Hypothalamus (tissue), 51 donors: ENCODE measurements at places on chromosomes 12 and 14.
A peak's percentile ranks its signal among the peaks of the same experiment; 100 is the strongest.

DNA sequence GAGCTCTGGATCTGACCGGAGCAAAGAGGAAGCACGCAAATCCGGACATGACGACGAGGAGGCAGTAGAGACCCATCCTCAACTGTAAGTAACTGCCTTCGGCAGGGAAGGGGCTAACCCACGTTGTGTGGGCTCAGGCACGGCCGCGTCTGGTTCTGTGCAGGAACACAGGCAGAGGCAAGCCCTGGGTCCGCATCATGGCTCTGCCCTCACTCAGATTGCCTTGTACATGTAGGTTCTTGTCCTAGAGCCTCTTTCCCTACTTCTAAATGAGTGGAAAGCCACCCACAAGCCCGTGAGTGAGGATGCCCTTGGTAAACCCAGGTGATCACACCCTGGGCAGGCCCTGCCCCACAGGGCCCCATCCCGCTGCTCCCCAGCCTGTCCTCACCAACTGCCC is 8.9 kb upstream of the RPLP0 start:
- DNase-seq: no peak

DNA sequence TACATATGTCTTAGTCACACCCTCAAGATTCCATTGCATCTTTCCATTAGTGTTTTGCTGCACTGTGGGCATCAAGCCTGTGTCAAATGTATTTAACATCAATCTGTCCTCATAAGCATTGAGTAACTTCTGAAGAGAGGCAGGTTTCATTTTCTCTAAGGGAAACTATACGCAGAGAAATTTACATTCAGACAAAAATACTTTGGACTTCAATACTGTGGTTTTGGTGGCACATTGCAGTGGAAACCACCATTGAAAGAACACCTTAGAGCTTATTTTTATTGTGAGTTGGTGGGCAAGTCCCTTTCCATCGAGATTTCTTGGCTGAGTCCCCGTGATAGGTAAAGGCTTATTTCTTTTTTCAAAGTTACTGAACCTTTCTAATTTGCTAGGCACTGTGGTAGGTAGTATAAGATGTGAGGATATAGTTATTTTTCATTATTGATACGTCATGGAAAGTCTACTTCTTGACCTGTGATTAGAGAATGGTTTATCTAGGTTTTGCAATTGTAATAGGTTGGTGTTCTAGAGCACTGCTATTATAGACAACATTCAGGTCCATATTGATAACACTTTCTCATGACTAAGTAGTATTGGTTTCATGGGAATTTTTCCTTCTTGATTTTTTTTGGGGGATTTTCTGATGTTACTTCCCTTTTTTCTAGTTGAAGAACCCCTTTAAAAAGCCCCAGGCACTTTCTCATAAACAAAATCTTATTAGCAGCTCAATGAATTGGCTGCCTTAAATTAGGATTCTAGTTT is 81.9 kb downstream of the CFAP54 start:
- DNase-seq: no peak

GRCh38 chr12:107778383-107779025 is 4.0 kb downstream of the ASCL4 start:
- no peak for DNase-seq

DNA sequence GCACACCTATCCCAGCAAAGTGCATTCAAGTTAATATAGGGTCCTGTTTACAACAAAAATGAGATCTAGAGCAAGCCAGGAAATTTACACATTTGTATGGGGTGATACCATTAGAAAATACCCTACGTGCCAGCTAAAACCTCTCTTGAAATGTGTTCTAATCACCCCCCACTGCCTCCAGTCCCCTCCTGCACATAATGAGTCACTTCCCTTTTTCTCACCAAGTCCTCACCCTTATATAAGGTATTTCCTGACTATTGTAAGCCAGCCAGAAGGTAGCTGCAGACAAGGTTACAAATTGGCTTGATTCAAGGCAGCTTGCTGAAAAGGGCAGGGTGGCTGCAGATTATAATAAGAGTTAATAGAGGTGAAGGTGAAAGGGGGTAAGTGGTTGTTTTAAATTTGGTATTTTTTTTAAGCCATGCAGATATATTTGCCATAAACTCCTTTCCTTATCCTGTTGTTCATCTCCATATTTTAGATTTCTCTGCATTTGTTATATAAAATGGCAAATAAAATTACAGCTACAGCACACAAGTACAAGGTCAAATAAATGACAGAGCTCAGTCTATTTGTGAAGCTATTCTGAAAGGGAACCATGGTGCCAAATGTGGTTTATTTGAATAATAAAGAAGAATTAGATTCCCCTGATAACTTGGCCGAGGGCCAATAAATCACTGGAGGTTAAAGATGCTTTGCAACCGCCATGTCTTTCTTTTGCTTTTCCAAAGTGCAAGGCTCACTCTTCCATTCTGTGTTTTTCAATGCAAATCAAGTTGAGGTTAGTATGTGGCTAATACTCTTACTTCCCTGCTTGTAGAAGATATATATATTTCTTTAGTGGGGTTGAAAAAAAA is 385.9 kb downstream of the EGLN3 start:
- no peak for DNase-seq

- DNase-seq: no peak
Observed at GRCh38 chr12:3920351-3921150, 47.4 kb upstream of the PARP11 start.

- DNase-seq: no peak
Observed at GRCh38 chr12:96186607-96187301, 7.4 kb upstream of the ELK3 start.

- DNase-seq: no peak
Observed at GRCh38 chr12:60210756-60211155, 614.9 kb downstream of the SLC16A7 start.

DNA sequence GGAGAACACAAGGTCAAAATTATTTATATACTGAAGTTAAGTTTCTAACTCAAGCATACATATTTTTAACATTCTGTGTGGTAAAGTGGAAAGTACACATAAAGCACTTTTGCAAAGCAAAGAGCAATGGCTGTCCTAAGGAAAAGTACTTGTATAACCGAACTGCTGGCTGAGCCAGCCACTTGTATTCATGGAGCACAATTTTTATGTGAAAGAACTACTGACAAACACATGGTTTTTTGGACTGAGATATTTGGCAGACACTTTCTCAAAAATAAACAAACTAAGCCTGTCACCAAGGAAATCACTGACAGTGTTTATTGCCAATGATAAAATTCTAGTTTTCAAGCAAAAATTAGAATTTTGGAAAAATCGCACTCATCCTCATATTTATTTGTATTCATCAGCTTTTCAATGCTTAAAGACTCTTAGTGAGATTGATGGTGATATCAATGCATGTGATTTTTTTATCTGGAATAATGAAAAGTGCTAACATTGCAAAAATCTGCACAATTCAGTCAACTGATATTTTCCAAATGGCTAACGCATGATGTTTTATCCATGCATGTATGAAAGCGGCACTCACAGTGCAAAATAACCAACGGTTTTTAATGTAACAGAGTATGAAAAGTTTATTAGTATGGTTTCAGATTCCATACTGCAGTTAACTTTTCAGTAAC is 125.3 kb downstream of the IPO8 start:
- no peak for DNase-seq

- DNase-seq: no peak
Observed at GRCh38 chr14:50936016-50936340, 8.3 kb downstream of the PYGL start.

DNA sequence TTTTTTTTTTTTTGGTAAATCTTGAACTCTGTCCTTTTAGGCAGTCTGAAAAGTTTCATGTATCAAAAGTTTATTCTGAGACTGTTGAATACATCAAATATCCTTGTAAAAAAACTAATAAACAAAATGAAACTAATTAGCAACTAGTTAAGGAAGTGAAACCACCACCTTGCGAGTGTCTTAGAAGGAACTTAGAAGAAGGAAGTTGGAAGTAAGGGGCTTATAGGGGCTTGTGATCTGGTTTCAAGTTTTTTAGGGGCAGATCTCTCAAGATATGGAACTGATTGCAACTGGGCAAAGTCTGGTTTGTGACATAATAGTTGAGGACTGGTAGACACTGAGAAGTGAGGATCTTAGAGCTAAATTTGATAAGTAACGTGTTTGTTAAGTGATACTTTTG is 748.8 kb downstream of the C12orf50 start:
- DNase-seq: no peak

DNA sequence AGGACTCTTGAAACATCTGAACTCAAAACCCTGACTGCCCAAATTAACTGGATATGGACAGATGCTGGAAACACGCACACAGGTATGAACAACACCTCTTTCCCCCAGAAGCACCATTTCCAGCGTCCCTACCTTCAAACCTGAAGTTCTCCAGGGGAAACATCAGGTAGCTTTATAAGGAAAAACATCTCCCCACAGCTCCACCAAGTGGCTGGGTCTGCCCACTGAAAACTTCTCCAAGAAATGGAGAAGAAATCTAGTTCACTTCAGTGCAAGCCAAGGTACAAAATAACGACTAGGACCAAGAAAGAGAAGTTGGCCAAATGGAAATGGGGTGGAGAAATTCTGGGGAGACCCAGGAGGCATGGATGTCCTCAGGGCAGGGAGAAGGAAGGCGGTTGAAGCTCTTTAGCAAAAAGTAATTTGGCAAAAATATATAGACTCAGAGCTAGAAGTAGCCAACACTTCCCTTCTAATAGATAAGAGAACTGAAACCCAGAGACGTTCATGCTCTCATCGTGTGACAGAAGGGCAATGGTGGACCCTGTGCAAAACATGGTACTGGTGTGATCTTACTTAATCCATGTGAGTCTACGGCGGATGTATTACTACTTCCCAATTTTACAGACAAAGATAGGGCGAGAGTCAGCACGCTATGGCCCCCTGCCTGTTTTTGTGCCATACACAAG is 10.5 kb upstream of the NUAK1 start:
- DNase-seq: no peak

DNA sequence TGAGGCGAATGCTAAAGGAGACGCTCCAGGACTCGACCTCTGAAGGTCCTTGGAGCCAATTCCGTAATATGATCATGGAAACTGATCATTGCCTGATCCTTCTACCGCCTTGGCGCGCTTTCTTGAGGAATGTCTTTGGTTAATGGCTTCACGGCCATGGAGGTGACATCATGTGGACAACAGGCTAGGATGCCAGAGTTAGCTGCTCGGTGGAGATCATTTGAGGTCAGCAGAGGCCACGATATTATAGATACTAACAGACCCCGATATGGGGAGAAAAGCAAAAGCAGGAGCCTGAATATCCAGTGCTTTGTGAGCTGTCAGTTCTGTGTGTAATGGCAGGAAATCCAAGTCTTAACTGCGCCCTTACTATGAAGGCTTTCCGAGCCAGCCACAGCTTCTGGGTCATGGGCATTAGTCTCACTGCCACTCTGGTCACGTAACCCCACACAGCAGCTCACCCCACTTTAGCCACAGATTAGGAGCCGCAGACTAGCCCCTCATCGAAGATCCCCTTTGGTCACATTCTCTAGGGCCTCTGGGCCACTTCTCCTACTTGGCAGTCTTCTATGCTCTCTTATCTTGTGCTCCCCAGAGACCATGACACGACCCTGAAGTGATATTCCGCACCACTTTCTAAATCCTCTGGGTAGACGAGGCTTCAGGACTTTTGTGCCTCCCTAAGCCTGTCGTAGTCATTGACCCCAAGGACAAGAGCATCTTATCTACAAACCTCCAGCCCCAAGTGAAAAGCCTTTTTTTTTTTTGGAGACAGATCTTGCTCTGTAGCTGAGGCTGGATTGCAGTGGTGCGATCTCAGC is 724 bp upstream of the CS start:
- DNase-seq: no peak

- DNase-seq: peak; percentile 62
Observed at GRCh38 chr14:22982477-22983245, at the start of gene AJUBA. Gene AJUBA, minus strand, starts transcription at chr14:22982551. Its CDS starts 285 bp downstream, at chr14:22982266.

DNA sequence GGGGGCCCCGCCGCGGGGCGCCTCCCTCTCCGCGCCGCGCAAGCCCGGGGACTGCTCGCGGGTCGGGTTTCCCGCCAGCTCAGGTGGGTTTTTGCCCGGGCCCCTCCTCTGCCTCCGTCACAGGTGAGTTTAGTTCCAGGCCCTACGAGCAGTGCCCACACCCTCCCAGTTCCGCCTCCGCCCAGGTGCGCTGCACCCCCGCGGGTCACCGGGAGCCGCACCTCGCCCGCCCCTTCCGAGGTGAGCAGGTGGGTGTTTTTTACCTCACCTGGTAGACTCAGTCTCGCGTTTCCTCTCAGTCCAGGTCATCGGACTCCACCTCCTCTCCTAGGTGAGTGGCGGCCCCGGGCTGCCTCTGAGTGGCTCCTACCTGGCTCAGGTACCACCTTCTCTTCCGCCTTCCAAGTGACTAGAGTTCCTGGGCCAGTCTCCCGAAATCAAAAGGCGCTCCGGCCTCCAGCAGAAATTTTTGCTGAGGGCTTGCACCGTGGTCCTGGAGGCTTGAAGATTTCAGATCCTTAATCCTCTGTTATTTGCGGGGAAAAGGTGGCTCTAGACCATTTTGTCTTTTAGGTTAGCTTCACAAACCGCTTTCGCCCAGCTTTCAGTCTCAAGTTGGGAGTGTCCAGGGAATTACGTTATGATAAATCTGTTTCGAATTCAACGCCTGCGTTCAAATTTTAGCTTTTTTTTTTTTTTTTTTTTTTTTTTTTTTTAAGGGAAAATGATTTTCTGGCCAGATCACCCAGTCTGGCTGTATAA is at the start of gene TMEM30B:
TMEM30B (minus strand) TSS at position 153 of the 762 bp plus-strand sequence. CDS start 191 bp downstream, outside the sequence.
- no peak for DNase-seq

GRCh38 chr14:101359221-101360053 is 201.9 kb upstream of the DIO3 start:
- no peak for DNase-seq

GRCh38 chr12:121894633-121895032 is 6.0 kb downstream of the PSMD9 start:
- no peak for DNase-seq

- DNase-seq: no peak
Observed at GRCh38 chr12:78674311-78675090, 190.1 kb upstream of the SYT1 start.
